ENCODE measurements at places on chromosomes 12 and 14.
A peak's percentile ranks its signal among the peaks of the same experiment; 100 is the strongest.

- DNase-seq: no peak
Measured at GRCh38 chr14:51071857-51072256, 23.0 kb downstream of the TRIM9 start.

DNA sequence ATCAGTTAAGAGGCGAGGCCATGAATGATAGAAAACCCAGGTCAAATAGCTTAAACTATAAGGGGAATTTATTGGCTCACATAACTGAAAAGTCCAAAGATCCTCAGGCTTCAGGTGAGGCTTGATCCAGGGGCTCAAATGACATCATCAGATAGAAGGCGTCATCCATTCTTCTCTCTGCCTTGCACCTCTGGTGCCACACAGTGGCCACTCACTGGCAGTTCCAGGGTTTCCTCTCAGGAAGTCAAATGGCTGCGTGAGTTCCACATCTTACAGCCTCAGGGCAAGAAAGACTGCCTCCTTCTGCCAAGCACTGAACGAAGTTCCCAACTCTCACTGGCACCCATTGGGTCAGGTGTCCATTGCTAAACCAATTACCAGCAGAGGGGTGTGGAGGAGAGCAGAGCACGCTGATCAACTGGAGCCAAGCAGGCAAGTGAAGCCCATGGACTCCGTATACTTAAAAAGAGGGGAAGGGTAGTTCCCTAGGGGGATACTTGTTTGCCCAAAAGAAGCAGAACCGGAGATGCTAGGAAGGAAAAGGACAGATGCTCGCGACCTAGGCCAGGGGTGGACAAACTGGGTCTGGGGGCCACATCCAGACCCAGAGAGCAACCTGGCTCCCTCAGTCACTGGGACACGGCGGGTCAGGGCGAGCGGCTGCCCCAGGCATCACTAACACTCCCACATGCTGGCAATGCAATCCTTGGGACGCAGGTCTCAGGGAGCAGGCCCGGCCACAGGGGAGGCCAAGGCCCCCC lies 69.3 kb downstream of the SERPINA3 start:
- no peak for DNase-seq

DNA sequence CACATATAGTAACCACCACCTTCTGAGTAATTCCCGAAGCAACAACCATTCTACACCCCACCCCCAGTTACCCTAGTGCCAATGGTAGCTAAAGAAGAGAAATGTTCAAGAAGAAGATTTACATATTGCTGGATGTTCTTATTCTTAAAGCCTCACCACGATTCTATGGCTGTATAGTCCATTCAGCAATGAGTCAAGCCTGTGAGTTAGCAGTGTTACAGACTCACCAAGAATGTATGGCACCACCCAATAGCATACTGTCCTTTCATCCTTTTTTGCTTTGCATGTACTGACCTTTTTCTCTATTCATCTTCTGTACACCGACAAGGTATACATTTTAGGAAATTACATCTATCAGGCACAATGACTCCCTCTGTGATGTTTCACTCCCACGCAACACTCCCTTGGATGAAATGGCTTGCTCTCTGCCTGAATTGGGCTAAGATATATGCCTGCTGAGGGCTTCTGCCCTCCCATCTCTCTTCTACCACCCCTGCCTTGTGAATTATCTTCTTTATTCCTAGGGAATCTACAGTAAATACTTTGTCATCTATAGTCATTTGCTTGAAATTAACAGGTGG lies 945.8 kb downstream of the DIO2 start:
- DNase-seq: no peak

DNA sequence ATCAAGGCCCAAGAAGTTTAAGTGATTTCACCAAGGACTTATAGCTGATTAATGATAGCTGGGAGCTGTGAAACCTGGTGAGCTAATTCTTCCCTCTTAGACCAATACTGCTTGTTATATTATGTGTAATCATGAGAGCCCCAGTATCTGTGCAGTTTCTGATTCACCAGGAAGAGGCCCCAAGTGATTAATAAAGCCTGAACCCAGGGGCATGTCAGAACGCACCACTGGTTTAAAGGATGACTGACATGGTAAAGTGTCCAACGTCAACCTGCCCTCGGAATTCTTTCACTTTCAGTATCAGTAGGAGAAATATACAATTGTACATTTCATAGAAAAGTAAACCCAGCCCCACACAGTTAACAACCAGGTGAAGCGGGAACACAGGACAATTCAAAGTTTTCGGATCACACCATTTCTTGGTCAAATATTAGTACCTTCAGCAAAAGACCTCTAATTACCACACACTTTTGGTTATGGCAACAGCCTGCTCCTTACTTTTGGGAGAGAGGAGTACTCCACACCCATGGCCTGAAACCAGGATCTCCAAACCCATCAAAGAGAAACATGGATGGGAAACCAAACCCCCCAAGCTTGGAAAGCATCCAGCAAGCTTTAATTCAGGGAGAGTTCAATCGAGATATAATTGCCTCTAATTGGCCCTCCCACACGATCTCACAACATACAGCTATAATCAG lies 28.5 kb downstream of the TMCC3 start:
- no peak for DNase-seq

GRCh38 chr12:132669166-132669879 lies 17.8 kb downstream of the POLE start:
- no peak for DNase-seq

DNA sequence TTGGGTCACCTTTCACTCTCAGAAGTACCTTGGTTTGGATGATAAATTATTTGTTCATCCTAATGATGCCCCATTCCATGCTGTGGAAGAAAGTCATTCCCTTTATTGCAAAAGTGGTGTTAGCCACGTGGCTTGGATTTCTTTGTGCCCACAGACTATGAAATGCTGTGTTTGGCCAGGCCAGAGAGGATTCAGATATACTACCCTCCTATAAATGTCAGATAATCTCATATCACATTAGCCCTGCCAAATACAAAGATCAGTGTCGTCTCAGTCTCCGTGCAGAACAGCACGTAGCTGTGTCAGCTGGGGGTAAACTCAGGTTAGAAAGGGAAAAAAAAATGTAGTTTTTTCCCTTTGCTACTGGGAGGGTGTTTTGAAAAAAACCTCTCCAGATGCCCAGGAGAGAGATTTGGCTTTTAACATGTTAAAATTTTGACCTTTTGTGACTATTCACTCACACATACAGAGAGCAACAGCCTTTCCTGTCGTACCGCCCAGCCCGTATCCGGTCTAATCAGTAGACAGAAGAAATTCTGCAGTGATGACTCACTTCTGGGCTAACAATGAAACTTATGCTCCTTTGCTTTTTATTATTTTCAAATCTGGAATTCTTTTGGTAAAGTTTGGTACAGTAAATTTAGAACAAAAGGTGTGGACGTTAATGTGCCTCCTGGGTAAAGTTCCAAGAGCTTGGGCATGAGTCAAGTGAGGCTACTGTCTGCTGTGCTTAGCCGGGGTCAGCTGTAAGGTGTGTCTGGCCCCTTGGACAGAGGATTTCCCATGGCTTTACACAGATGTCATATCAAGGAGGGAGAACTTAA lies 8.5 kb upstream of the PTPRB start:
- no peak for DNase-seq

DNA sequence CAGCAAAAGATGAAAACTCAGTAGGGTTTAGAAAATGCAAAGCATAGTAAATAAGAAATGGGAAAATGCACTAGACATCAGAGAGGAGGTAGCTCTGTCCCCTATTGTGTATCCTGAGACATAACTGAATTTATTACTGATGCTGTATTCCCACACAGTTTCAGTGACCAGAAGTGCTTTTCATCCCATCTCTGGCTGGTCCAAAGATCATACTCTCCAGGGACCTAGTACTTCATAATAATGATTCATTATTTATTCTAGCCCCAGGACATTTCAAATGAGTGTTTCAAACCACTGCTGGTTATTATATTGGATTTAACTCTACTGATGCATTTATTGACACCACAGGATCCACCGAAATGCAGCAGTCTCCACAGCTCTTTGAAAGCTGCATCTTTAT lies 163.3 kb downstream of the PAWR start:
- no peak for DNase-seq

DNA sequence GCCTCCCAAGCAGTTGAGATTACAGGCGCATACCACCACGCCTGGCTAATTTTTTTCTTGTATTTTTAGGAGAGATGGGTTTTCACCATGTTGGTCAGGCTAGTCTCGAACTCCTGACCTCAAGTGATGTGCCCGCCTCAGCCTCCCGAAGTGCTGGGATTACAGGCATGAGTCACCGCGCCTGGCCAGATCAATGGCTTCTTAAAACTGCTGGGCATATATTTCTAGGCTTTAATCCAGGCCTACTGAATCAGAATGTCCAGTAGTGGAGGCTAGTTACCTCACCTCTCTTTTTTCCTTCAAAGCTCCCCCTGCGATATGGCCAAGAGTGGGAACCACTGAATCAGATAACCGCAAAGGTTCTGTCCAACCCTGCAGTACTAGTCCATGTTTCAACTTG lies 17.1 kb downstream of the POU6F1 start:
- DNase-seq: no peak

DNA sequence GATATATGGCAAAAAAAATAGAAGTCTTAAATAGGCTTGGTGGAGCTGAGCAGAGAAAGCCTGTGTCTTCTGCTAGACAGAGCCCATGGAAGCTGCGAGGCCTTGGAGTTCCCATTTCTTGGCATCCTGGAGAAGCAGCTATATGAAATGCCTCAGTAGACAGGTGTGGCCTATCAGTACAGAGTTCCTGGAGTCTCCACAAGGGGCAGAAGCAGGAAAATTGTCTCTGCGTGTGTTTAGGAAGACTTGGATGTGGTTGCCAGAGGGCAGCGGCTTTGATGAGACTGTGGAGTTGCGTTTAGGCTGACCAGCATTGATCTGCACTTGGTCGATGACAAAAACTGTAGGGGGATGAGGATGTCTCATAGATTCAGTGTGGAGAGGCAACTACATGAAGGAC lies 334.5 kb upstream of the SEL1L start:
- no peak for DNase-seq

DNA sequence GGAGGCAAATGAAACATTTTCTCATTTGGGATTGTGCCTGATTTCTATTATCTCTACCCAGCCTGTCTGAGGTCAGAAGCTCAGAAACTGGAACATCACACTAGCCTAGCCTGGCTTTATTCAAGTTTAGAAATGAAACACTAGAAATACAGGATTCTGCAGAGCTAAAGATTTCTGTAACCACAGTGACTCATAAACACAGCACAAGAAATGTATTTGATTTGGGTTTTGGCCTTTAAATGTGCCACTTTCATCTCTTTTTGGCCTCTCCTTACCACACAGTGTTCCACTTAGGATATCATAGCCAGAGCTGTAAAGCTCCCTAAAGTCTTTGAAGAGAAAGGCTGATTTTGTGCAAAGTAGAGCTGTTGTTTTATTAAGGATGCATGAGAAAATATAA lies 307.5 kb downstream of the EMP1 start:
- no peak for DNase-seq

DNA sequence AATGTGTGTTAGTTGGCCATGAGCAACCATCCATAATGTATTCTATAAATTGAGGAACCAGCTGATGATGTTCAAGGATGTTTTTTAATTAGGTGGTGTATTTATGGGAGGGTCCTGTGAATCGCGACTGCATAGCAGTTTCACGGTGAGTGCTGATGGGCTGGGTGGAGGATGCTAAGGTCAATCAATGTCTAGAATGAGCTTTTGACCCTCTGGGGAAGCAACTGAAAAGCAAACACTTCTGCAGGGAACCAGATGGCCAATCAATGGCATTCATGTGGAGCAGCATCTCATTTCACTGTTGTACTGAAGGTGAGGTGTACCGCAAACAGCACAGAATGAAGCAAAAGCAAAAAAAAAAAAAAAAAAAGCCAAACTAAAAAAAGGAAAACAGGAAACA lies 676.1 kb upstream of the TMEM132C start:
- peak; percentile 11 for DNase-seq

- DNase-seq: no peak
Measured at GRCh38 chr12:116043659-116044535, 233.6 kb downstream of the MED13L start.

DNA sequence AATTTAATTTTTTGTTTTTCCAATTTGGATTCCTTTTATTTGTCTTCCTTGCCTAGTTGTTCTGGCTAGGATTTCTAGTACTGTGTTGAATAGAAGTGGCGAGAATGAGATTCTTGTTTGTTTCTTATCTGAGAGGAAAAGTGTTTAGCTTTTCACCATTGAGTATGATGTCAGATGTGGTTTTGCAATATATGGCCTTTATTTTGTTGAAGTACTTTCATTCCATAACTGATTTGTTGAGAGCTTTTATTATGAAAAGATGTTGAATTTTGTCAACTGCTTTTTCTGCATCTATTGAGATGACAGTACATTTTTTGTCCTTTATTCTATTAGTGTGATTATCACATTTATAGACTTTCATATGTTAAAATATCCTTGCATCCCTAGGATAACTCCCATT lies 462.0 kb downstream of the CCDC91 start:
- DNase-seq: no peak

DNA sequence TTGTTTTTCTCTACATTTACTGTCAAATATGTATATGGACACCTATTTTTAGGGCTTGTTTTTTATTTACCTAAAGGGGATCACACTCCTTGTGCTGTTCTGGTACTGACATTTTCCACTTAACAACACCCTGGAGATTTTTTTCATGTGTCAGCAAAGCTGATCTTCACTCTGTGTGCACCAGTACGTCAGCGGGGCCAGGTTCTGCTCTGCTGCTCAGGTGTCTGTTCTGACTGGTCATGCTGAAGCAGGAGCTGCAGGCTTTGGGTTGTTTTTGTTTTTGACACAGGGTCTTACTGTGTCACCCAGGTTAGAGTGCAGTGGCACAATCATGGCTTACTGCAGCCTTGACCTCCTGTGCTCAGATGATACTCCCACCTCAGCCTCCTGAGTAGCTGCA lies 81.9 kb upstream of the CCND2 start:
- DNase-seq: no peak

- DNase-seq: no peak
Measured at GRCh38 chr12:63766498-63766897, 13.2 kb upstream of the RXYLT1 start.

DNA sequence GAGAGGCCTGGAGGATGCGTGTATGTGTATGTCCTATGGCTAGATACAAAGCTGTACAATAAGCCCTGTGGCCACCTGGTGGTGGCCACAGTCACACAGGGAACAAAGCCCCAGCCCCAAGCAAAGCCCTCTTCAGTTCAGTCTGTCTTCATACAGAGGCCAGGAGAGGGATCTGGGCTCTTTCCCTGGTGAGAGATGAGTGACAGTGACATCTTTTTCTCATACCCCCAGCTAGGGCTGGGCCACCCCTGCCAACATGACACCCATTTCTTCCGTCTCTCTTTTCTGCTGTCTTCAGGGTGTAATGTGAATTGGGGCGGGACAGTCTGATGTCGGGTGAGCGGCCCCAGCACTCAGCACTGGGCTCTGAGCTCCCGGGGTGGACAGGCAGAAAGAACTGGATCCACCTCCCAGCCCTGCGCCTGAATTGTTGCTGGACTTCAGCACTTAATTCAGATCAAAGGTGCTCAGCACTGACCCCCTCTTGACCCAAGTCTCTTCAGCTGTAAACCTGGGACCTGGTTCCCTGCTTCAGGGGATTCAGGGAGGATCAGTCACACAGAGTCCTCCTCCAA lies 59.8 kb downstream of the SERPINA3 start:
- no peak for DNase-seq
